Activated T-helper 1 cell treated with anti-CD3 and anti-CD28 coated beads, Interleukin-12 subunit alpha, Interleukin-12 subunit beta, Interleukin-2, Interleukin-4 antibody, amounts not matched to agents 30 ng/mL and 10 ng/mL and 1 ng/mL, durations not matched to agents 14 hours and 24 hours and 36 hours (primary cell): ENCODE measurements at places on chromosomes 1 and 21. TPM values are rescaled to one million over a fixed set of nuclear protein-coding genes. Genes with fewer than 3 reads are reported as not detected.

OPTC gene
- not detected in 2 replicates for total RNA-seq

CFHR2 gene
- total RNA-seq: not detected in 2 replicates

FNDC10 gene
- total RNA-seq: 14.6 and 14.9 TPM in 2 replicates

KIF14 gene
- total RNA-seq: 11.5 and 12.5 TPM in 2 replicates

NHLH1 gene
- 0.52 and 0.66 TPM in 2 replicates for total RNA-seq

DNA sequence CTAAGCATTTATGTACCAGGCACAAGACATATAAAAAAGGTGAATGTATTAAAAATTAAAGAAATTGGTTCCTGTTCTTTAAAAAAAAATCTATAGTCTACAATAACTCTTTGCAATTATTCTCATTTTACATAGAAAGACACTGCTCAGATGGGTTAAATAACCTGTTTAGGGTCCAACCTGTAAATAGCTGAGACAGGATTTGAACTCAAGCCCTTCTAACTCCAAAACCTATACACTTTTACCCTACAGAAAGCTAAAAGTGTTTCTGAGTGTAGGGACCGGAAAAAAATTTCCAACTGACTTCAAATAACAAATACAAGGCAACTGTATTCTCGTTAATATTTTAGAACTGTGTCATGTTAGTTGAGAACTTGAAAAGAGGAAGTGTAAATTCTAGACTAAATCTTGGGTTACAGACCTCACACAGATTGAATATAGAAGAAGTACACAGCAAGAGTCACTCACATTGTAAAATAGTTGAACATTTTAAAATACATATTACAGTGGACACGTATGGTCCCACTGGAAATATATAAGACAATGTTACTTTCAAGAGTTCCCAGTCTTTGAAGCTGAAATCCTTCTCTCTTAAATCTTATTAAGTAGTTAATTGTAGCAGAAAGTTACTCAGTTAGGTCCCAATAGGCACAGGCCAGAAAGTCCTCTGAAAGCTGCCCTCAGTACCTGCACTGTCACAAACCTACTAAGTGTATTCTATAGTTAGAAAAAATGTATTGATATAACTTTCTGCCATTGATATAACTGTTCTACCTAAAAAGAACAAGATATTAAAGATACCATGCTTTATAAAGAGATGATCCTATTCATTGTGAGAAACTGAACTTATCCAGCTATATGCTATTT lies 7.3 kb downstream of the EDEM3 start:
- H3K27ac ChIP-seq: no peak overlapping the region
- no peaks in the 10 kb centered on the region for H3K27me3 ChIP-seq
- peaks cover 17% of the 10 kb centered on the region for H3K36me3 ChIP-seq
- DNase-seq: no peak
- no peak overlapping the region for H3K4me3 ChIP-seq
- peaks cover 34% of the 10 kb centered on the region for H3K4me1 ChIP-seq

- no peak overlapping the region for H3K4me3 ChIP-seq
- no peak for DNase-seq
- H3K36me3 ChIP-seq: no peaks in the 10 kb centered on the region
- H3K27me3 ChIP-seq: no peaks in the 10 kb centered on the region
- H3K27ac ChIP-seq: no peak overlapping the region
- H3K4me1 ChIP-seq: no peaks in the 10 kb centered on the region
These were observed 212.0 kb downstream of the COL11A1 start for GRCh38 chr1:102896286-102896685.

DNA sequence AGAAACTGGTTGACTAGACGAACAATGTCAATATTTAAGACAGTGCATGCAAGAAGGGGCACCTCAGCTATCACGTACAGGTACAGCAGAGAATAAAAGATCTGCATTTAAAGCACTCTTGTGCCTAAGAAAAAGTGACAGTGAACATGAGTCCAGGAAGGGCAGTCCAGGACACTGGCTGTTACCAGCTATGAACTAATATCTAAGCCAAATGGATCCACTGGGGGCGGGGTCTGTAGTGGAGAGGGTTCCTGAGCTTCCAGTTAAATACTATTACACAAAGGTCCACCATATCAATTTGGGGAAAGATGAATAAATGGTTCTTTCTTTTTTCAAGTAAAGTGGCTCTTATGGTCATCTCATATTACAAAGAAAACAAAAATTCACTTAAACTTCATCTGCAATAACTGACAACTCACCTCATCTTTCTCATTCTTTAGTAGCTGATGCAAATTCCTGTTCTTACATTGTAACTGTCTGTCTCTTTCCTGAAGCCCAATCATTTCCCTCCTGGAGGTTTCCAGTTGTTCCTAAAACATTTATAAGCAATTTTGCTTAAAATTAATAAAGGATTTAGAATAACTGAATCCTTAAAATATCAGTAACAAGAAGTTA lies 24.5 kb downstream of the SSX2IP start:
- peaks cover 6% of the 10 kb centered on the region for H3K36me3 ChIP-seq
- no peak overlapping the region for H3K4me3 ChIP-seq
- no peak overlapping the region for H3K27ac ChIP-seq

- H3K4me3 ChIP-seq: no peak overlapping the region
- H3K27ac ChIP-seq: no peak overlapping the region
- H3K4me1 ChIP-seq: peaks cover 73% of the 10 kb centered on the region
- H3K36me3 ChIP-seq: peaks cover 3% of the 10 kb centered on the region
- no peaks in the 10 kb centered on the region for H3K27me3 ChIP-seq
- DNase-seq: no peak
These were observed 51.5 kb downstream of the LUZP1 start for GRCh38 chr1:23116921-23117699.

- peaks cover 51% of the 10 kb centered on the region for H3K4me1 ChIP-seq
- peaks cover 78% of the 10 kb centered on the region for H3K36me3 ChIP-seq
- no peak for DNase-seq
These were observed 26.5 kb downstream of the CD53 start for GRCh38 chr1:110899458-110899843.

GRCh38 chr1:176119549-176119948 lies 87.5 kb downstream of the COP1 start:
- H3K27ac ChIP-seq: no peak overlapping the region
- no peaks in the 10 kb centered on the region for H3K4me1 ChIP-seq
- no peak overlapping the region for H3K4me3 ChIP-seq

- H3K27me3 ChIP-seq: peaks cover 40% of the 10 kb centered on the region
- DNase-seq: no peak
- no peak overlapping the region for H3K4me3 ChIP-seq
These were observed 7.7 kb upstream of the ZNF669 start for GRCh38 chr1:247111700-247112478.
